MCF 10A (cell line): ENCODE measurements at places on chromosomes 4 and X.

- DNase-seq, result no peak
Measured at GRCh38 chrX:149607699-149608098, 12.6 kb upstream of the HSFX2 start.

DNA sequence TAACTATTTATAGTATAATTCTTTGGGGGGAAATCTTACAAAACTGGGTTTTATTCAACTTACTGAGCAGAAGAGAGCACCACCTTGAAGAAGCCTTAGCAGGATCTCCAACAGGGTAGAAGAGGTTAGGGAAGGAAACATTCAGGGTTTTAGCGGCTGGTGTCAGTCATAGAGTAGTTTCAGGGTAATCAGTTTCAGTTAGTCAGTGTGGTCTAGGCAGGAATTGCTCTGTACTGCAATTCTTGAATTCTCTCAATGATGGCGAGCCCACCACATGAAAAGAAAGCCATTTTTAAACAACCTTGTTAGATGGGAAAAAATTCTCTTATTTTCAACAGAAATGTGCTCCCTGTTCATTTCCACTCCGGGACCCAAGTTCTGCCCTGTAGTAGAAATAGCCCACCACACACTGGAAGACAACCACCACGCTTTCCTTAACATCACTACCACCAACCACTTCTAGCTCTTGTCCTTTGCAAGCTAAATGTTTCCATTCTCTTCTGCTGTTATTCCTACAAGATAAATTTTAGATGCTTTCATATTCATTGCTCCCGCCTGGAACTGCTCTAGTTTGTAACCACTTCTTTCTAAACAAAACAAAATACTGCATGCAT, 25.9 kb downstream of the COL25A1 start:
- DNase-seq, result no peak

- no peak for DNase-seq
Measured at GRCh38 chrX:132497432-132497831, 8.6 kb upstream of the MBNL3 start.

DNA sequence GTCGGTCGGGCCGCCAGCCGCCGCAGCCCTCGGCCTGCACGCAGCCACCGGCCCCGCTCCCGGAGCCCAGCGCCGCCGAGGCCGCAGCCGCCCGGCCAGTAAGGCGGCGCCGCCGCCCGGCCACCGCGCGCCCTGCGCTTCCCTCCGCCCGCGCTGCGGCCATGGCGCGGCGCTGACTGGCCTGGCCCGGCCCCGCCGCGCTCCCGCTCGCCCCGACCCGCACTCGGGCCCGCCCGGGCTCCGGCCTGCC, 213 bp downstream of the NFKB1 start:
- no peak for DNase-seq

DNA sequence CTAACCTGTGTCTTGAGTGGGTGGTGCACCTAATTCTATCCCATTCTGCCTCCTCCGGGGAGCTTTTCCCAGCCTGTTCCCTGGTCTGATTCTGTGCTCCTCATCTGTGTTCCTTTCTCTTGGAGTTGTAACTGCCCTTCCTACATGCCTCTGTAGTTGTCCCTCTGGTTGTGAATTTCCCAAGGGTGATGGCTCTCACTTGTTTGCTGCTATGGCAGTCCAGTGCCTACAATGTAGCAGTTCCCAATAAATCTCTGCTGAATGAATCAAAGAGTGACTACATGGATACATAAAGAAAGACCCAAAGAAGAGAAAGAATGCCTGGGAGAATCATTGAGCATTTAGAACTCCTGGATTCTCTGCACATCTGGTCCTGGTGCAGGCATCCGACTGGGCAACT, 141.6 kb downstream of the HS3ST1 start:
- DNase-seq, result no peak

DNA sequence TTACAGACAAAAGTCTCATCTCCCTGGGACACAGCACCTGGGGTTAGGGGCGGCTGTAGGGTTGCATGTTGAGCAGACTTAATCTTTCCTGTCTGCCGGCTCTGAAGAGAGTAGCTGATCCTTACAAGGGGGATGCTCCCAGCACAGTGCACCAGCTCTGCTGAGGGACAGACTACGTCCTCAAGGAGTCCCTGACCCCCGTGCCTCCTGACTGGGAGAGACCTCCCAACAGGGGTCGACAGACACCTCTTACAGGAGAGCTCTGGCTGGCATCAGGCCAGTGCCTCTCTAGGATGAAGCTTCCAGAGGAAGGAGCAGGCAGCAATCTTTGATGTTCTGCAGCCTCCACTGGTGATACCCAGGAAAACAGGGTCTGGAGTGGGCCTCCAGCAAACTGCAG, 506.0 kb upstream of the FMR1 start:
- no peak for DNase-seq

- DNase-seq, result no peak
Measured at GRCh38 chrX:153965406-153965805, 6.2 kb downstream of the HCFC1 start.

GRCh38 chr4:142402900-142403299, 443.2 kb downstream of the INPP4B start:
- DNase-seq, result peak; percentile 72

GRCh38 chr4:186149872-186150271, 41.5 kb upstream of the CYP4V2 start:
- DNase-seq, result peak; percentile 54

- DNase-seq, result no peak
Measured at GRCh38 chrX:113422323-113422722, 581.7 kb upstream of the AMOT start.

- no peak for DNase-seq
Measured at GRCh38 chr4:100898844-100899243, 381.0 kb upstream of the EMCN start.

GRCh38 chrX:107970073-107970472, 12.1 kb downstream of the TEX13B start:
- no peak for DNase-seq

DNA sequence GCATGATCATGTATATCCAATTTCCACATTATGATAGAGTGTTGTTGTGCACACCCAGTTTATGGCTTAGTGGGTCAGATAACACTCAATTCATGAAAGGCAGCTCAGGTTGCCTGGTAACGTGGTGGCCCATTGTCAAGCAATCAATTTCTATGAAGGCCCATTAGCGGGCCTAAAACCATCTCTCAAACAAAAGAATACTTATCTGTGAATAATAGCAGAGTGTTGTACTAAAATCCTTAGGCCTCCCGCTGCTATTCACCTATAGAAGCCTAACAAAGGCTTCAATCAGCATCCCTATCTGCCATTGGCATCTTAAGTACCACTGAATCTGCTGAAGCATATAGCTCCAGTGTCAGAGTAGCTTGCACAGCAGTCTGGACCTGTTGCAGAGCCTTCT, 849.6 kb upstream of the POU3F4 start:
- DNase-seq, result no peak

- no peak for DNase-seq
Measured at GRCh38 chr4:134663742-134664141, 462.2 kb upstream of the PABPC4L start.

- no peak for DNase-seq
Measured at GRCh38 chr4:151558496-151559113, 149.6 kb downstream of the FHIP1A start.

DNA sequence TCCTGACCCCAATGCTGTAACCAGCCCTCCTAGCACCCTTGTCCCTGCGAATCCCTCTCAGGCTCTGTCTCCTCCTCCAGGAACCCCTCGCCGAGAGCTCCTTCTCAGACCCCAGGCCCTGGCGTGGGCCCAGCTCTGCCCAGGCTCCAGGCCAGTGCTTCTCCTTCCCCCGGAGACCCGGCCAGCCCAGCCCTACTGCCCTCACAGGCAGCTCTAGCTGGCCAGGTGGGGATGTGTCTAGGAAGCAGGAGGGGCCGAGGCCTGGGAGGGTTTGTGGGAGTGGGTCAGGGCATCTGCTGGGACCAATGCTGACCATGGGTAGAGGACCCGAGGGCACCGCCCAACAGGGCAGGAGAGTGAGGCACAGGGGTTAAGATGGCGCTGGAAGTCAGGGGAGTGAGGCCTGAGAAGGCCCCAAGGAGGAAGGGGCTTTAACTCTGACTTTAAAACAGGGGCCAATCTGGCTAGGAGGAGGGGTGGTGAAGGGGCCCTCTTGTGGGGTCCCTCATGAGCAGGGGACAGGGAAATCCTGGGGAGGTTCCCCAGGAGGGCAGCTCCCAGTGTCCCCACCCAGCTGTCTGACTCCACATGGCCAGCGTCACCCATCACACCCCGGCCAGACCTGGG, 64.7 kb upstream of the NKX1-1 start:
- DNase-seq, result no peak

GRCh38 chr4:179116011-179116410, 1673.8 kb upstream of the AGA start:
- no peak for DNase-seq

DNA sequence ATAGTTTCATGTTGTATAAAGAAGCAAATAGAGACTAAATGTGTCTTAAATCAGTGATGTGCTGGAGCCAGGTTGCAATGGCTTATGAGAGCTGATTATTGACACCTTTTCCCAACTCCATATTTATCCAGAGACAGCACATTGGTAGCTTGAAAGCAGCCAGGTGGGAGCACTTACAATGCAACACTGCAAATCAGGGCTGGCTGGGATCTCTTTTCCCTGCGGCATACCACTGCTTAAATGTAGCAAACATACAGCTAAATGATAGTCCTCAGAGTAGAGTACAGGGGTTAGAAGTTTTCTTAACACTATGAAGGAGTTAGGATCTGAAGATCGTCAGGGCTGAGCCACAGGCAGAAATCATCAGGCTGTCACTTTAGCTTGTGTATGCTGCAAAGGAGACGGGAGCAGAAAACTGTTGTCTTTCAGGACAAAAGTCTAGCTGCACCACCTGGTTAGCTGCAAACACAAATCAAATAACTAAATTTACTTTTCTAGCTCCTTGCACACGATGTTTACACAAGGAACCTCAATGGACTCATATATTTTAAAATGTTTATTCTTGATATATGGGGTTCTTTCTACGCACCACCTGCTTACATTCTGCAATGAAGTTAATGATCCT, 527.3 kb downstream of the TLL1 start:
- DNase-seq, result no peak

- DNase-seq, result no peak
Measured at GRCh38 chr4:67699603-67700002, 1.4 kb downstream of the UBA6 start.

GRCh38 chrX:78383594-78383993, 56.2 kb upstream of the CYSLTR1 start:
- no peak for DNase-seq

DNA sequence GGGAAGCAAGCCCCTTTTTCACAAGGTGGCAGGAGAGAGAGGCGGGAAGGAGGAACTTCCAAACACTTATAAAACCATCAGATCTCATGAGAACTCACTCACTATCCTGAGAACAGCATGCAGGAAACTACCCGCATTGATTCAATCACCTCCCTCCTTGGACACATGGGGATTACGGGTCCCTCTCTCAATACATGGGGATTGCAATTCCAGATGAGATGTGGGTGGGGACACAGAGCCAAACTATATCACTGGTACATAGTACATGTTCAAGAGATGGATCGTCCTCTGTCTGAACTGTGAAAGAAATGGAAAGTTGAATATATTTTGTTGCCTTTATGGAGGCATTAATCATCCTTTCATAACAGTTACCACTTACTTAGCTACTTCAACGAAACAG, 12.8 kb downstream of the EREG start:
- DNase-seq, result no peak

- peak; percentile 4 for DNase-seq
Measured at GRCh38 chr4:109820563-109820962, 5.0 kb downstream of the GAR1 start.

DNA sequence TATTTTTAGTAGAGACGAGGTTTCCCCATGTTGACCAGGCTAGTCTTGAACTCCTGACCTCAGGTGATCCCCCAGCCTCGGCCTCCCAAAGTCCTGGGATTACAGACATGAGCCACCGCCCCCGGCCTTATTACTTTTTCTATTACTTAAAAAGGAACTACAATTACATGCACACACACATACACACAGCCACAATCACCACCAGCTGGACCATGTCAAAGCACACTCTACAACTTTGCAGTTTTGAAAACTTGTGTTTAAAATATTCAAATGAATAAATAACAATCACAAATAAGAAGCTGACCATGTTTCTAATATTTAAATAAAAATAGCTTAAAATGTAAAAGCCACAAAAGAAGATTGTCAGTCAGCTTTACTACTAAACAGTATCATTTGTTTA, 23.4 kb downstream of the SLC10A7 start:
- no peak for DNase-seq

DNA sequence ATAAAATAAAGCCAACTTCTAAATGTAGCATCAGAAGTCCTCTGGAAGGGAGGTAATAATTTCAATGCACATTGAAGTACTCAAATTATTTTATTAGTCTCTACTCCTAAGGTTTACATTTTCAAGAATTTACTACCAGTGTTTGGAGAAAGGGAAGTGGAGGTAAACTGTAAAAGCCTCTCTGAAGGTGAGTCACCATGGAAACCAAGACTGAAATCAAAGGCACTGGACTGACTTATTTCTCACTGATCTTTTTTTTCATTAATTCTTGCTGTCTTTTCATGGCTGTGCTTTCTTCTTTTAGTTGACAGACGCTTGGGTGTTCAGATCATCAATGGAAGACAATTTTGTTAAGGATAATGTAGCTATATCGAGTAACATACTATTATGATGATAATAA, 9.7 kb downstream of the SLC39A8 start:
- no peak for DNase-seq
